Peyer's patch (tissue), 4 donors: ENCODE measurements at places on chromosomes 16 and 17. TPM values are rescaled to one million over a fixed set of nuclear protein-coding genes. Genes with fewer than 3 reads are reported as not detected.

GRCh38 chr17:60534613-60535157 is 8.6 kb upstream of the APPBP2 start:
- no peaks in the 10 kb centered on the region for H3K36me3 ChIP-seq
- H3K4me1 ChIP-seq = no peaks in the 10 kb centered on the region
- H3K27me3 ChIP-seq = no peaks in the 10 kb centered on the region
- H3K27ac ChIP-seq = no peak overlapping the region
- H3K4me3 ChIP-seq = no peak overlapping the region

GRCh38 chr17:80980397-80981061 is 11.1 kb upstream of the CHMP6 start:
- peaks cover 7% of the 10 kb centered on the region for H3K4me1 ChIP-seq
- no peak overlapping the region for H3K27ac ChIP-seq
- H3K36me3 ChIP-seq = no peaks in the 10 kb centered on the region
- no peaks in the 10 kb centered on the region for H3K27me3 ChIP-seq
- no peak for DNase-seq

- no peak overlapping the region for H3K4me3 ChIP-seq
- DNase-seq = no peak
- no peak overlapping the region for H3K27ac ChIP-seq
Observed at GRCh38 chr17:15776871-15777270, 44.8 kb downstream of the TBC1D26 start.

ARL2BP gene
- 25.2 TPM for total RNA-seq

DNA sequence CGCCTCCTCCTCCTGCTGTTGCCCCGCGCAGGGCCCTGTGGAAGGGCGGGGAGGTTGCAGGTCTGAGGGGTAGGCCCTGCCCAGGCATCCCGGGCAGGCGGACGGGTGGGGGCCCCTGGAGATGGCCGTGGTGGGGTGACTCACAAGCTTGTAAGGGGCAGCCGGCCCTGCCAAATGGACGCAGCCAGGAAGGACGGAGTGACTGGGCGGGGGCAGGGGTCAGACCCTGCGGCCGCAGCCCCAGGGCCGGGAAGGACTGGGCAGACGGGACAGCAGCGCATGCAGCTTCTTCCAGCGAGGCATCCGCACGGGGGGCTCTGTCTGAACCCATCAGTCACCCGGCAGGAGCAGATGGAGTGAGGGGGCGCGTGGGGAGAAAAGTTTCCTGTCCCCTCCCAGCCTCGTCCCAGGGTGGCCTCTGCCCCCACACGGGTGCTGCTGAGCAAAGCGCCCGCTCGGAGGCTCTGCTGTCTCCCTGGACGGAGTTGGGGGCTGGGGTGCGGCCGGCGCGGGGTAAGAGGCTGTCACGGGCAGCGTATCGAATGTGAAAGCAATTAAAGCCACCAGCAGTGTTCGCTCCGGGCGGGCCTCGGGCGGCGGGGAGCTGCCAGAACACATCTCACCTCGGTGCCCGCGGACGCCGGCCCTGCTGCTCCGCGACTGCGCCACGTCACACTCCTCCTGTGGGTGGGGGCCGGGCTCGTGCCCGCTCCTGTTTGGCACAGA is 5.4 kb upstream of the PRR35 start:
- peaks cover 40% of the 10 kb centered on the region for H3K36me3 ChIP-seq
- no peaks in the 10 kb centered on the region for H3K27me3 ChIP-seq
- no peak overlapping the region for H3K27ac ChIP-seq
- DNase-seq = peak; percentile 58
- no peaks in the 10 kb centered on the region for H3K4me1 ChIP-seq

DNA sequence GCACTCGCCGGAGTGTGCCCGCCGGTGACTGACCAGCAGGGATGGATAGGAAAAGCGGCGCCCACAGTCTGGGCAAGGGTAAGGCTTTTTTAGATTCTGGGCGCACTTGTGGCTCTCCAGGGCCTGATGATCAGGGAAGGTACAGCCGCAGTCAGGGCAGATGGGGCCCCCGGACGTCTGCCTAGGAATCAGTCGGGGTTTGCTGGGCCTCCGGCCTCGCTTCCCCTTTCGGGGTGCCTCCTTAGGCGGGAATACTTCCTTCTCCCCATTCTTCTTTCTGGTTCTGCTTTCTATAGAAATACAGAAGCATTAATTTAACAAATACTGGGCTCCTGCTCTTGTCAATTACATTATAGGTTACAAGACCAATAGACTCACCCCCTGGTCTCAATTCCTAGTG is 5.0 kb downstream of the ZNF689 start:
- no peak overlapping the region for H3K4me3 ChIP-seq
- peak overlapping the region; percentile 31 for H3K27ac ChIP-seq
- H3K36me3 ChIP-seq = peaks cover 51% of the 10 kb centered on the region
- H3K27me3 ChIP-seq = no peaks in the 10 kb centered on the region
- no peaks in the 10 kb centered on the region for H3K4me1 ChIP-seq

GRCh38 chr16:68232335-68232734 is 3.6 kb downstream of the ESRP2 start:
- no peaks in the 10 kb centered on the region for H3K36me3 ChIP-seq
- H3K27ac ChIP-seq = no peak overlapping the region
- no peak for DNase-seq

DNA sequence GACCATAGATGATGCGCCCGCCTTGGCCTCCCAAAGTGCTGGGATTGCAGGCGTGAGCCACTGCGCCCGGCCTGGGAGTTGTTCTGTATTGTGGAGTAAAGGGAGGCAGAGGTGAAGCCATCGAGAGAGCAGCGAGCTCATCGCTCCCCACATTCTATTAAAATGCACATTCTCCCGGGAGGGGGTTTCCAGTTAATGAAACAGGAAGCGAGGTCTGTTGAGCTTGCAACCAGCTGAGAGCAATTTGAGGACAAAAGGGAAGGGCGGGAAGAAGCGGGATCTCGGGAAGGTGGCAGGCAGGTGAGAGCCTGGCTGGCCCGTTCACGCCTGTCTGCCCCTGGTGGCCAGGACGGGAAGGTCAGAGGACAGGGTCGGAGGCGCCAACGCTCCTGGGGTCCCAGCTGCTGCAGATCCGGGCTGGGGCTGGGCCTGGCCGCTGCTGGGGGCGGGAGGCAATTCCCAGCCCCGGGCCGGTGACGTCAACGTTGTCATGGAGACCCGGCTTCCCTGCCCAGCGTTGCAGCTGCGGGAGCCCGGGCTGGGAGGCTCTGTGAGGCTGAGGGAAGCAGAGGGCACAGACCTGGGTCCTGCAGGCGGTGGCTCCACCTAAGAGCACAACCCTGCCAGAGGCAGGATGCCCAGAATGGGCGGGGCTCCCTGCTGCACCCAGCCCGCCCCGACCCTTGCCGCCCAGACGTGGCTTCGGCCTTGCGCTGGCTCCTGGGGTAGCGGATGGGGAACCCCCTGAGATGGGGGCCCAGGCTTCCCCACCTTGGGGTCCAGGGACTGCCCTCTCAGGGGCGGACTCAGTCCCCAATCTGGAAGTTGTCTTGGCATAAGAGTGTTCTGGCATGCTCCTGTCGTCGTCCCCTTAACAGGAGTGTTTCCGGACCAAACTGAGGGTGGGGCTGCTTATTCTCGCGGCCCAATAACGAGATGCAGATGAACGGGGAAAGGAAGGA is 48.7 kb upstream of the PLCG2 start:
- H3K4me3 ChIP-seq = peak overlapping the region; percentile 34
- peak overlapping the region; percentile 24 for H3K27ac ChIP-seq
- no peaks in the 10 kb centered on the region for H3K27me3 ChIP-seq
- no peaks in the 10 kb centered on the region for H3K36me3 ChIP-seq
- DNase-seq = peak; percentile 68

KRT10 gene
- 10.8 TPM for total RNA-seq

KRTAP4-5 gene
- total RNA-seq = not detected

GRCh38 chr16:21083729-21084268 is 66.8 kb downstream of the DNAH3 start:
- no peaks in the 10 kb centered on the region for H3K27me3 ChIP-seq
- H3K4me1 ChIP-seq = no peaks in the 10 kb centered on the region
- no peak overlapping the region for H3K27ac ChIP-seq
- H3K4me3 ChIP-seq = no peak overlapping the region
- H3K36me3 ChIP-seq = no peaks in the 10 kb centered on the region

GRCh38 chr16:81539009-81539758 is 94.6 kb downstream of the CMIP start:
- DNase-seq = no peak
- no peaks in the 10 kb centered on the region for H3K36me3 ChIP-seq
- H3K4me1 ChIP-seq = peaks cover 33% of the 10 kb centered on the region
- H3K4me3 ChIP-seq = no peak overlapping the region
- no peak overlapping the region for H3K27ac ChIP-seq

GRCh38 chr17:33892717-33893591 is 362.1 kb upstream of the CCL2 start:
- no peaks in the 10 kb centered on the region for H3K36me3 ChIP-seq
- DNase-seq = no peak
- no peaks in the 10 kb centered on the region for H3K27me3 ChIP-seq
- H3K4me1 ChIP-seq = no peaks in the 10 kb centered on the region
- no peak overlapping the region for H3K4me3 ChIP-seq
